Osteocyte (in vitro differentiated cells): ENCODE measurements at places on chromosomes 3 and 15.

DNA sequence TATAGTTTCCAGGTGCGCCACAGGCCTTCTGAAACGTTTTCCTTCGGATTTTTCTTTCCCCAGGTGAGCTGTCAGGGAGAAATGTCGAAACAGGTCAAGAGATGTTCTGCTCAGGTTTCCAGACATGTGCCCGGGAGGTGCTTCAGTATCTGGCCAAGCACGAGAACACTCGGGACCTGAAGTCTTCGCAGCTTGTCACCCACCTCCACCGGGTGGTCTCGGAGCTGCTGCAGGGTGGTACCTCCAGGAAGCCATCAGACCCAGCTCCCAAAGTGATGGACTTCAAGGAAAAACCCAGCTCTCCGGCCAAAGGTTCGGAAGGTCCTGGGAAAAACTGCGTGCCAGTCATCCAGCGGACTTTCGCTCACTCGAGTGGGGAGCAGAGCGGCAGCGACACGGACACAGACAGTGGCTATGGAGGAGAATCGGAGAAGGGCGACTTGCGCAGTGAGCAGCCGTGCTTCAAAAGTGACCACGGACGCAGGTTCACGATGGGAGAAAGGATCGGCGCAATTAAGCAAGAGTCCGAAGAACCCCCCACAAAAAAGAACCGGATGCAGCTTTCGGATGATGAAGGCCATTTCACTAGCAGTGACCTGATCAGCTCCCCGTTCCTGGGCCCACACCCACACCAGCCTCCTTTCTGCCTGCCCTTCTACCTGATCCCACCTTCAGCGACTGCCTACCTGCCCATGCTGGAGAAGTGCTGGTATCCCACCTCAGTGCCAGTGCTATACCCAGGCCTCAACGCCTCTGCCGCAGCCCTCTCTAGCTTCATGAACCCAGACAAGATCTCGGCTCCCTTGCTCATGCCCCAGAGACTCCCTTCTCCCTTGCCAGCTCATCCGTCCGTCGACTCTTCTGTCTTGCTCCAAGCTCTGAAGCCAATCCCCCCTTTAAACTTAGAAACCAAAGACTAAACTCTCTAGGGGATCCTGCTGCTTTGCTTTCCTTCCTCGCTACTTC, 3.8 kb downstream of the BHLHE40 start:
- no peak for DNase-seq

GRCh38 chr3:177378168-177378567, 180.9 kb upstream of the TBL1XR1 start:
- no peak for DNase-seq

- DNase-seq: no peak
These were observed 10.7 kb downstream of the SCG5 start for GRCh38 chr15:32652178-32652577.

DNA sequence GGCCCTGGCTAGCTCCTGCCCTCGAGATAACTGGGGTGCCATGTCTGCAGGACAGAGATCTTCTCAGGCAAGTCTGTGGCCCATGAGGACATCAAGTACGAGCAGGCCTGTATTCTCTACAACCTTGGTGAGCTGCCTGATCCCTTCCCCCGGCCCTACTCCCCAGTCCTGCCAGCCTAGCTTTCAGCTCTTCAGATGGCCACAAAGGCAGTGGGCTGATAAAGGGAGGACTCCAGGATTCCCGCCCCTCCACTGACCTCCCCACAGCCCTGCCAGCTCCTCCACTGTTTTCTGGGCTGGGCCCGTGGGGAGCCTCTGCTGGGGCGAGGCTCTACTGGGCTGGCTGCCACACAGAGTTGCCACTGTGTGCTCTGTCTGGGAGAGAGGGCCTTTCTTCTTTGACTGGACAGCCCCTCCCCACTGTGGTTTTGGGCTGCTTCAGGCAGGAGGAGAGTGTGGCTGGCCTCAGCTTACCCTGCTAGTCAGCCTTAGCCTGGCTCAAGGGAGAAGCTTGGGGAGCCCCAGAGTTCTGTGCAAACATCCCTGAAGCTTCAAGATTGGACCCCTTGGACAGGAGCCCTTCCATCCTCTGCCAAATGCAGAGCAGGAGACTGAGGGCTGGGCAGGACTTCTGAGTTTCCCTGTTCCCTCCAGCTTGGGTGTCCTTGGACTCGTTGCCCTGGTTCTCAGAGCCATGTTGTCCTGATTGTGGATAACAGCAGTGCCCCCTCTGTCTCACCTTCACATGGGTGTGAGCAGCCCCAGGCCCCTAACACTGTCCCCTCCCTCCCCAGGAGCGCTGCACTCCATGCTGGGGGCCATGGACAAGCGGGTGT, 24.4 kb downstream of the PTPN23 start:
- DNase-seq: no peak
